CD4-positive, alpha-beta T cell treated with Interleukin-21 for 1 hour (primary cell): ENCODE measurements at places on chromosomes 6 and 20.
A peak's percentile ranks its signal among the peaks of the same experiment; 100 is the strongest.

- no peak for DNase-seq
Observed at GRCh38 chr20:15253431-15253830, 916.0 kb upstream of the FLRT3 start.

GRCh38 chr20:8578161-8578865 is 446.2 kb downstream of the PLCB1 start:
- DNase-seq: no peak

GRCh38 chr6:36314221-36315014 is 22.3 kb downstream of the BNIP5 start:
- no peak for DNase-seq

DNA sequence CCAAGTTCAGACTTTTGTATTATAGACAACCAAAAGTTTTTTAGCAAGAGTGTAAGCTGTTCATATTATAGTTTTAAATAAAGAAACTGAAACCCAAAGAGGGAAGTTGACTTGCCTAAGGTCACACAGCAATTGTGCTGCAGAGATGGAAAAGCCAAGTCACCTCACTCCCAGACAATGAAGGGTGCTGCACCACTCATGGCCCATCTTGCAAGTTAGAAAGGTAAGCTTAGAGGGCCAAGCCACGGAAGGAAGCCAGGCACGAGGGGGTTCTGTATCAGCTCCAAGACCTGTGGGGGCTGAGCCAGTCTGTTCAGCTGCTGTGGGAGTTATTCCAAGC is 860 bp downstream of the DEFB124 start:
- no peak for DNase-seq

- DNase-seq: no peak
Observed at GRCh38 chr6:141963543-141964295, 169.0 kb upstream of the GJE1 start.

DNA sequence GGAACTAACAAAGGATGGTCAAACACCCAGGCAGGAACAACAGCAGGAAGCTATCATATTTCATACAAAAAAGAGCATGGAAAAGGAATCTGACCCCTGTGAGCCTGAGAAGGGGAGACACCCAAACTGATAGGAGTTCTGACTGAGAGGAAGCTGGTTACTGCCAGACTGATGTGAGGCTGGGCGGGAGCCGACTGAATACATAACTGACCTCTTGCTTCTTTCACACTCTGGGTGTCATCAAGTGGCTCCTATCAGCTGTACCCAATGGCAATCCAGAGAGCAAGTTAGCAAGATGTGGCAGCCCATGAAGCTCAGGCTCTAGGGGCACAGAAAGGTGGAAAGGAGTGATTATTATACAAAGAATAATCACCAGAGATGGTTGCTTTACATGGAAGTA is 795.1 kb upstream of the HS3ST5 start:
- no peak for DNase-seq

GRCh38 chr6:160327981-160328380 is 20.2 kb upstream of the SLC22A3 start:
- no peak for DNase-seq

DNA sequence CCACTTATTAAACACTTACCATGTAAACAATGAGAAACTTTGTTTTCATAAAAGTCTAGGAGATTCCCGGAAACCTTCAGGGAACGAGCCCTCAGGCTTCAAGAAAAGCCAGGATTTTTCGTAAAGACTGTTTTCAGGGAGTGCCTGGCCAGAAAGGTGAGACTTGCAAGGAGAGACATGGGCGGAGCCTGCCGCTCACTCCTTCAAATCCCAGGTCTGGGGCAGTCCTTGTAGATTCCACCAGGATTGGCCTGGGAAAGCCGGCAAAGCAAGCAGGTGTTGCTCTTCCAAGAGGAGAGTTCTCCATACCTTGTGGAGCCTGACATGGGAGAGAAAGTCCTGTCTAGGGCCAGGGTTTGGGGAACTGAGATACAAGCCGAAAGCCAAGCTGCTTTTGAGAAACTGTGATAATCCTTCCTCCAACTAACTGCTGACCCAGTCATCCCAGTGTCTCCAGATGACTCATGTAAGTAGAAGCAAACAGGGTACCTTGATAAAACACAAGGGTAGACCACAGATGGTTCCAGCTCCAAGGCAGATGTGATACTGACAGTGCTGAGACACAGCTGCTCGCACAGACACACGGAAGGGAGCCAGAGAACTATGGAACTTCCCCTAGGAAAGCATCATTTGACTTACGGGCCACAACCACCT is 69.4 kb upstream of the NAA20 start:
- no peak for DNase-seq

- no peak for DNase-seq
Observed at GRCh38 chr6:17865798-17866725, 121.4 kb downstream of the KIF13A start.

GRCh38 chr6:101607111-101607690 is 213.7 kb downstream of the GRIK2 start:
- no peak for DNase-seq

DNA sequence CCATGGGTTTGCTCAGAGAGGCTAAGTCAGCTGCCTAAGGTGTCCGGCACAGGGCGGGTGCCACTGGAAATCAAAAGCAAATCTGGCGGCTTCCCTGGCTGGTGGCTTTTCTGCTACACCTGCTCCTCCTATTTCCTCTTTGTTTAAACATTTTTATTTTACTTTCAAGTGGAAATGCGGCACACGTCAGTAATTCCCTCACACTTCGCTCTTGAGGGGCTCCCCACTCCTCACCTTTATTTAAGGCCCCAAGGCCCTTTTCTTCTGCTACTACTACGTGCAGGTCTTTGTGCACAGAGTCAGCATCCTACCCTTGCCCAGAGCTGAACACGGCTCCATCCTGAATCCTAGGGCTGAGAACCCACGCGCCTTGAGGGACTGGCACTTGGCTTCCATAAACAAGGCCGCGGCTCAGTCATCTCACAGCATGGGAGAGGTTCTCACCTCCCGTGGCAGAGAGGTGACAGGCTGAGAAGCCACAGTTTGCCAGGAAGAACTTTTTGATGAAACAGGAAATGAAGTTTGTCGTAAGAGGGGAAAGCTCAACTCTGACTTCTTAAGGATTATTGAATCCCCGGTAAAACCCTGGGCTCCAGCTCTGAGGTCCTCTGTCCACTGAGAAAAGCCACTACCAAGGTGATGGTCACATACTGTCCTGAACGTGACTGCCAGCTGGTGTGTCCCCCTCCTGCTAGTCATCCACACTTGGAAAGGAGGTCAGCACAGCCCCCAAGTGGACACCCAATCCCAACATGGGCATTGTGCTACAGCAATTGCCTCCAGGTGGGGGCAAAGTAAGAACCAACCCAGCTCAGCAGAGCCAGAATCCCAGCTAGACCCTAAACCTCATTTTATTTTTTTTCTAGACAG is 48.0 kb downstream of the NFATC2 start:
- peak; percentile 56 for DNase-seq

DNA sequence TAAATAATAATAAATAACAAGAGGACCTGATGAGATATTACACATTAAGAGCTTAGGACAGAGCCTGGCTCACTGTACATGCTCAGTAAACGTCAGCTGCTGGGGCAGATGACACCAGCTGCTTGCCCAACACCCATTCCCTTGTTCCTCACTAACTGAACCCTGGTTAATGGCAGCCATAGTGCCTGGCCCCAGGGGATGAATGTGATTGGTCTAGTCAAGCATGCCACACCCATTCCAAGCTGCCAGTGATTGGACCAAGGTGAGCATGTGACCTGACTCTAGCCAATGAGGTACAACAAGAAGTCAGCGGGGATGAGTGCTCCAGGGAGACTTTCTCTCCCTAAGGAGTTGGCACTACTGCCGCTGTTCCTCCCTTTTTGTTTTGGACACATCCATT is 85.1 kb upstream of the PTPN1 start:
- no peak for DNase-seq

- DNase-seq: no peak
Observed at GRCh38 chr20:36613974-36614373, 8.4 kb downstream of the RAB5IF start.

DNA sequence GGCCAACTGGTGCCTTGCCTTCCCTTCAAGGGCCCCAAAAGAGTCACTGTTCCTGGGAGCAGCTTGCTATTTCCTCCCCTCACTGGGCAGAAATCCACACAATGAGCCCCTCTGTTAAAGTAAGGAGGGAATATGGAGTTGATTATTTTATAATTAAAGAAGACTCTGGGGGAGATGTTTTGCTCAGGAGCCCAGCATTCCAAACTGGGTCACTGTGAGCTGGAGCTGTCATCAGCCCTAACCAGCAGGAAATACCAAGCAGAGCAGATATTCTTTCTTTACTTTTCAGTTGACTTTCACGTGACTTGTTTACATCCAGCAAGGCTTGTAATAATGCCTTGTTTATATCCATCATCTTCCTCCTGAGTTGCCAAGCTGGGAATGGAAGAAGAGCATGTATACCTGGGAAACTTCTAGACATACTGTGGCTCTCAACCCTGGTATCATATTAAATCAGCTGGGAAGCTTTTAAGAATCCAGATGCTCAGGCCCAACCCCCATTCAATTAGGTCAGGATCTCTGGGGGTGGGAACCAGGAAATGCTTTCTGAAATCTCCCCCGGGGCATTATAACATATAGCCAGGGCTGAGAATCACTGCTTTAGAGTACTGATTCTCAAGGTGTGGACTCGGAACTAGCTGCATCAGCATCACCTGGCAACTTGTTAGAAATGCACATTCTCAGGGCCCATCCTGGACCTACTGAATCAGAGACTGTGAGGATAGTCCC is 175.6 kb upstream of the MYLIP start:
- DNase-seq: no peak
